NCI-H510A treated with DMSO at 0.1 percent for 48 hours (cell line): ENCODE measurements at places on chromosomes 3 and 15.

DNA sequence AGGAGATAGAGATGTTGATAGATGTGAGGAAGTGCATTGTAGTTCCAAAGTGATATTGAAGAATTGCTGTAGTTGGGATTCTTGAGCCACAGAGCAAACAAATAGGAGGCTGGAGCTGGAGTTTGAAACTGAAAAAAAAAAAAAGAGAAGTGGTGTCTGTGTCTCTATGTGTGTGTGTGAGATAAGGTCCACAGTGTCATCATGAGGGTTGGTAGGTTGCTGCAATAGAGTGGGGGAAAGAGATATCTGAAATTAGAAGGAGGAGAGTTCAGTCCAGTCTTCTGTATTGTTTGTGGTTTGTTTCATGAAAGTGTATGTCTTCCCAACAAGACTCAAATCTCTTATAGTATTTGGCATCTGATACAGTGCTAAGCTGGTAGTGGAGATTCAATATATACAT is 37.3 kb upstream of the CACNA1D start:
- no peak for DNase-seq

DNA sequence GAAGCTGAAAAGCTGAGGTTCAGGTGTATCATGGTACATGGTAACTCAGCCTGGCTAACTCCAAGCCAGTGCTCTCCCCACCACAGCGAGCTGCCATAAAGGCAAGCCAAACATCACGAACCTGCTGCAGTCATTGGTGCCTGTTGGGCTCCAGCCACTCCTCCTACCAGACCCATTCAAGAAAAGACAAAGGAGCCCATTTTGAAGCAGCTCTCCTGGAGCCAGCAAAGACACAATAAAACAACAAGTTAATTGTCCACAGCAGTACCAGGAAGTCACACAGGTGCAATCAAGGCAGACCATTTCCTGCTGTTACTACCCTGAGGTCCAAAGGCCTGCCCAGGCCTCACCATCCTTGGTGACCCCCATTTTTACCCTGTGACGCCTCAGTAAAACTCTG is 77.6 kb downstream of the DAPK2 start:
- DNase-seq, result no peak

- DNase-seq, result peak; percentile 55
These were observed 43.0 kb downstream of the RAD54L2 start for GRCh38 chr3:51581524-51581923.

DNA sequence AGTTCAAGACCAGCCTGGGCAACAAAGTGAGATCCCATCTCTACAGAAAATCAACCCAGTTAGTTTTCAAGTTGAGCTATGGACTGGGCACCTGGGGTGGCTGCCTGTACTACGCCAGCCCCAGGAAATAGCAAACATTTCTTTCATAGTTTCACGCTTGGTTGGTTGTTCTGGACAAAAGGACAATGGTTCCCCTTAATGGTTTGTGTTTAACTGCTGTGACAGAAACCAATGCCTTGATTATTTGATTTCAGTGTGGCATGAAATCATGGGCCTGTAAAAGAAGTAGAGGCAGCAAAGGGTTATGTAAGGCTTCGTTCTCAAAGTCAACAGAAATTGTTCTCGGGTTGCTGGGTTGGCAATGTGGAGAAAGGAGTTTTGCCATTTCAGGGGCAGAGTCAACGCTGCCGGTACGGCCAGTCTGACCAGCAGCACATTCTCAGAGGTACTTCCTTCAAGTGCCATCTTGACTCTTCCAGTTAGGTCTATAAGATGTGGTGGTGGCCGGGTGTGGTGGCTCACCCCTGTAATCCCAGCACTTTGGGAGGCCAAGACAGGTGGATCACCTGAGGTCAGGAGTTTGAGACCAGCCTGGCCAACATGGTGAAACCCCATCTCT is 12.7 kb downstream of the LCMT2 start:
- DNase-seq, result no peak

GRCh38 chr3:132979606-132980005 is 58.6 kb upstream of the TMEM108 start:
- DNase-seq, result no peak

- peak; percentile 15 for DNase-seq
These were observed 194.7 kb downstream of the WNT5A start for GRCh38 chr3:55292360-55292759.

GRCh38 chr3:34132069-34132692 is 333.8 kb downstream of the PDCD6IP start:
- no peak for DNase-seq

DNA sequence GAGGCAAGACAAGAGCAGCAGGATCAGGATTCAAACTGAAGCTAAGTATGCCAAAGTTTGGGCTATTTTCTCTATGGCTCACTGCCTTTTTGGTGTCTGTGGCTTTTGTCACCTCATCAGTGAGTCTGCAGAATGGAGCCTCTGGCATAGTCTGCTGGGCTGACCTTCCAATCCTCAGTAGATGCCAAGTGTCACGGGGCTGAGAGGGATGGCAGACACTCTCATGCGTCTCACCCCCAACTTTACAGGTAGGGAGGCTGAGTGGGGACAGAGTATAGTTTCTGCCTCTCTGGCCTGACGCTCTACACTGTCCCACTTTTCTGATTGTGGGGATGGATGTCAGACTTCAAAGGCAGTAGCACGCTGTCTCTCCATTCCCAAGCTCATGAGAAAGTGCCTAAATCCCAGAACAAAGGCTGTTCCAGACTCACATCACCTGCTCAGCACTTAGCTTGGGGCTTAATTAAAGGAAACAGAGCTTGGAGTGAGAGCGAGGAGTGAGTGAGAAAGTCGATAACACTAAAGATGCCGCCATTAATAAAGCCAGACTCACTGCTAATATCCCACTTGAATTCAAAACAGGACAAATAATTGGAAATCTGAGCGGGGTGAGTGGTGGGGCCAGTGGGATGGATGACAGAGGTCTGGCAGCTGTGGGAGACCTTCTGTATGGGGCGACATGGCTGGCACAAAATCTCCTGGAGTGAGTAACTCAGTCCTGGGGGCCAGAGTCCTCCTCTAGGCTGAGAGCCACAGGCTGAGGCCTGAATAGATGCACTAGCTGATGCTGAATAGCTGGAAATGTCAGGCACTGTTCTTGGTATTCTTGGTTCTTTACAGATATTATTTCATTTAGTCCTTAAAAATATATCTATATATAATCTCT is 78.4 kb upstream of the MRPS22 start:
- DNase-seq, result no peak

- DNase-seq, result peak; percentile 44
These were observed 1.9 kb upstream of the CCDC9B start for GRCh38 chr15:40342416-40343320.

GRCh38 chr15:67025719-67026609 is 39.4 kb upstream of the SMAD3 start:
- DNase-seq, result no peak

GRCh38 chr3:39146083-39146501 is 7.3 kb downstream of the CSRNP1 start:
- DNase-seq, result no peak

- DNase-seq, result peak; percentile 72
These were observed 2.0 kb downstream of the MECOM start for GRCh38 chr3:169661361-169662131.

GRCh38 chr3:190108804-190109203 is 11.9 kb downstream of the P3H2 start:
- DNase-seq, result no peak

GRCh38 chr3:195005251-195005620 is 265.7 kb downstream of the XXYLT1 start:
- no peak for DNase-seq

GRCh38 chr3:113775516-113775915 is 28.7 kb downstream of the ATP6V1A start:
- DNase-seq, result no peak

- DNase-seq, result no peak
These were observed 684 bp downstream of the TNFAIP8L3 start for GRCh38 chr15:51093839-51094605.

DNA sequence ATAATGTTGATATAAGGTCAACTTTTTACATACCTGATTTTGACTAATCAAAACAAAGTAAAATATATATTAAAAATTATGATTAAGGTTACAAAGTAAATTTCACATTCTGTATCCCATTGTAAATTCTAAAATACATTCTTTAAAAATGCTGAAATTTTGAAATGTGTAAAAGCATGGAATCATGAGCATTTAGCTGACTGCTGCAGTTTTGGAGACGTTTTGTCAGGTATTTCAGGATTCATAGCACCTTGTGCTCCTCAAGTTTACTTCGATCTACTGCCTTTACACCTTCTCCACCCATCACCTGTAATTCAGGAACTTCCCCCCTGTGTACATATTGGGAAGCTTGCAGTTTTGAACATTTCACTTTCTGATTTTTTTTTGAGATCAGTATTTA is 71.0 kb downstream of the ARHGEF26 start:
- no peak for DNase-seq

DNA sequence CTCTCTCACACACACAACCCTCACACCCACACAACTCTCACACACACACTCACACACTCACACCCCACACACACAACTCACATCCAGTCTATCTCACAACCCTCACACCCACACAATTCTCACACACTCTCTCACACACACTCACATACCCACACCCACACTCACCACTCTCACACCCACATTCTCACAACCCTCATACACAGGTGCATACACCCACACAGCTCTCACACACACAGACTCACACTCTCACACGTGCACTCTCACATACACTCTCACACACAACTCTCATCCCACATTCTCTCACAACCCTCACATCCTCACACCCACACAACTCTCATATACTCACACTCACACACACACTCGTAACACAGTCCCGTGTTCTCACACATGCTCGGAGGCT is 134.4 kb downstream of the FBLN2 start:
- no peak for DNase-seq

DNA sequence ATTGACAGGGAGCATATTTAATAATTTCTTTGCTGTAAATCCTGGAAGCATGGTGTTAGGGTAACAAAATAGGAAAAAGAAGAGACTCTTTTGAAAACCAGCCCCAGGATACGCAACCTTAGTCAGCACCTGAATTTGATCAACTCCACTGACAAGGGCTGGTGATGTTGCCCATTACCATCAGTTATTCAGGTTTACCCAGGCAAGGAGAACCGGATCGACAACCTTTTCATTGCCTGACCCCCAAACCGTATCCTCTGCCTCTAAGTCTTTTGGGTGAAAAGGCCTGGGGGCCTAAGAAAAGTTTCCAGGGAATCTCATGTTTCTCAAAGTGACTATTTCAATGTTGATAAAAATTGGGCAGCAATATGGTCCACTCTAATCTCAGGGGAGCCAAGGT is 313.3 kb downstream of the KBTBD8 start:
- DNase-seq, result no peak

DNA sequence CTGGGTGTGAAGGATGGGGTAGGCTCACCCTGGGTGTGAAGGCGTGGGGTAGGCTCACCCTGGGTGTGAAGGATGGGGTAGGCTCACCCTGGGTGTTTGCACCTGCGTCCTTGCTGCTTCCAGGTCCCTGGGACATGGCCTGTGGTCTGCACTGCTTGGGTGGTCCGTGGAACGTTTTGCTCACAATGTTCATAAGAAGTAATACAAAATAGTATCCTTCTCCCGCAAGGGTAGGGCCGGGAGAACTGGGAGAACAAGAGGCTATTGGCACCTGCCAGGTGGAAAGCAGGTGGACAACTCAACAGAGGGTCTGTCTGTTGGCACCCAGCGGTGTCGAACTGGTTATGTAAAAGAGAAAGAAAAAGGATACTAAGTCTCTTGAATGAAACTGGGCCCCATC is 17.0 kb upstream of the PCSK6 start:
- no peak for DNase-seq

DNA sequence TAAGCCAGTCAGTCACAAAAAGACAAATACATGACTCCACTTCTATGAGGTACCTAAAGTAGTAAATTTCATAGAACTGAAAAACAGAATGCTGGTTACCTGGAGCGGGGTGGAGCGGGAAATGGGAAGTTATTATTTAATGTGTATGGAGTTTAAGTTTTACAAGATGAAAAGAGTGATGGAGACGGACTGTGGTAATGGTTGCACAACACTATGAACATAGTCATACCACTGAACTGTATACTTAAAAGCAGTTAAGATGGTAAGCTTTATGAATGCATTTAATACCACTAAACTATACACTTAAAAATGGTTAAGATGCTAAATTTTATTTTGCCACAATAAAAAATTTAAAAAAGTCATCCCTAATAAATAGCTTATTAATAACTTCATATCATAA is 23.2 kb downstream of the SFMBT1 start:
- no peak for DNase-seq

- DNase-seq, result no peak
These were observed 3.1 kb downstream of the ABTB1 start for GRCh38 chr3:127675651-127676391.

DNA sequence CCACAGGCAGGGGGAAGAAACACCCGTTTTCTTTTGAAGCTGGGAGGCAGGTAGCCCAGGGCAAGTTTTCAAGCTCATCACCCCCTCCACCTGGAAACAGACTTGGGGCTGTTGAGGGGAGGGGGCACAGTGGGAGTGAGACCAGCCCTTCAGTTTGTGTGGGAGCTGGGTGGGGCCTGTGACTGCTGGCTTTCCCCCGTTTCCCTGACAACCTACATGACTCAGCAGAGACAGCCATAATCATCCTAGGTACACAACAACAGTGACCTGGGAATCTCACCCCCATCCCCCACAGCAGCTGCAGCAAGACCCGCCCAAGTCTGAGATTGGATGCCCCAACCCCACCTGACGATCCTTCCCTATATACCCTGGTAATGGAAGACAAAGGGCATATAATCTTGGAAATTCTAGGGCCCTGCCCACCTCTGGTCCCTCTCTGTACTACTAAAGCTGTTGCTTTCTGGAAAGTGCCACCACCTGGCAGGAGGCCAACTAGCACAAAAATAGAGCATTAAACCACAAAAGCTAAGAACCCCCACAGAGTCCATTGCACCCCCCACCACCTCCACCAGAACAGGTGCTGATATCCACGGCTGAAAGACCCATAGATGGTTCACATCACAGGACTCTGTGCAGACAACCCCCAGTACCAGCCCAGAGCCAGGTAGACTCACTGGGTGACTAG is 422.2 kb upstream of the SGO1 start:
- no peak for DNase-seq

DNA sequence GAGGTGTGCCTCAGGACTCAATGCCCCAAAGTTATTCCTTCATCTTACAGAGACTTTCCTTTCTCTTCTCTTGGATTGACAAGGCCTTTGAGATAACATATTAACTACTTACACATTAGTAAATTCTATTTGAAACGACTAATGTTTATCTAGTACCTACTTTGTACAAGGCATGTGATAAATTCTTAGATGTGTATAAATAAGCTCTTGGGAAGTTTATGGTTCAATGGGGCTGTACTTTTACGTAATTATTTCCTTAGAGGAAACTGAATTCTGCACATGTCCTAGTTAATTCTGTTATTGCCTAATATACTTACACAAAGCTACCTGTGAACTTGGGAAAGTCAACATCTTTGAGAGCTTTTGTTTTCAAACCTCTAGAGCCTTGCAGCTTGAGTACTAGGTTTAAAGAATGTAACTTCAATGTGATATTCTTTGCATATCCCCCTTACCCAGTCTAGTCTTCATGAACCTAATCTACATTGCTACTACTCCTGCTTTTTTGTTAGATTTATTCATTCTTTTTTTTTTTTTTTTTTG is 58.5 kb upstream of the RAP2B start:
- no peak for DNase-seq

GRCh38 chr3:144129536-144130214 is 158.1 kb downstream of the DIPK2A start:
- DNase-seq, result no peak
